ENCODE measurements at places on chromosomes 3 and 15.

DNA sequence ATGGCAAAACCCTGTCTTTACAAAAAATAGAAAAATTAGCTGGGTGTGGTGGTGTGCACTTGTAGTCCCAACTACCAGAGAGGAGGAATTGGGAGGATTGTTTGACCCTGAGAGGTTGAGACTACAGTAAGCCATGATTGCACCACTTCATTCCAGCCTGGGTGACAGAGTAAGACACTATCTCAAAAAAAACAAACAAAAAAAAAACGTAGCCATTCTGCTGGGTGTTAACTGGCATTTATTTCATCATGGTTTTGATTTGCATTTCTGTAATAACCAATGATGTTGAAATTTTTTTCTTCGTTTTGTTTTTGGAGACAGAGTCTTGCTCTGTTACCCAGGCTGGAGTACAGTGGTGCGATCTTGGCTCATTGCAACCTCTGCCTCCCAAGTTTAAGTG lies 63.3 kb downstream of the RPLP1 start:
- no peak for DNase-seq

- no peak for DNase-seq
Observed at GRCh38 chr15:51816611-51817010, 12.8 kb upstream of the TMOD3 start.

GRCh38 chr3:182533394-182533793 lies 259.9 kb upstream of the ATP11B start:
- DNase-seq, result peak; percentile 73

- no peak for DNase-seq
Observed at GRCh38 chr3:4754180-4755086, 224.8 kb upstream of the BHLHE40 start.
